ENCODE measurements at places on chromosomes 5 and 9.

GRCh38 chr5:1796371-1797102, 3.1 kb downstream of the MRPL36 start:
- no peak for DNase-seq

- peak; percentile 90 for DNase-seq
Observed at GRCh38 chr5:107217721-107218130, 453.0 kb downstream of the EFNA5 start.

DNA sequence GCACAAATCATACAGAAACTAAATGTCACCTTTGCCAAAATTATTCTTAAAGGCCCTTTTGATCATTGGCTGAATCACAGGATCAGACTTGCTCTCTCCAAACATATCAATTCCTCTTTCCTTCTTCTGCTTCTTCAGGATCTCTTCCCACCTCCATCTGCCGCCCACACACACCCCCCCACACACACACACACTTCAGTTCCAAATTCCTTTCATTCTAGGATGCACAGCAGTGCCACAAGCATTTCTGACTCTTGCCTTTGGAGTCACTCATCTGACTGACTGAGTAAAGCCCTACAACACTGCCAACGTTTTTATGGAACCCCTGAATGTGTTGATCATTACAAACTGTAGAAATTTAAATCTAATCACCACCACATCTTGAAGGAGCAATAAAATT, 22.9 kb downstream of the DNAH5 start:
- peak; percentile 20 for DNase-seq

GRCh38 chr5:127439644-127440043, 77.8 kb upstream of the PRRC1 start:
- no peak for DNase-seq

- no peak for DNase-seq
Observed at GRCh38 chr9:129904734-129905133, 69.5 kb downstream of the USP20 start.

DNA sequence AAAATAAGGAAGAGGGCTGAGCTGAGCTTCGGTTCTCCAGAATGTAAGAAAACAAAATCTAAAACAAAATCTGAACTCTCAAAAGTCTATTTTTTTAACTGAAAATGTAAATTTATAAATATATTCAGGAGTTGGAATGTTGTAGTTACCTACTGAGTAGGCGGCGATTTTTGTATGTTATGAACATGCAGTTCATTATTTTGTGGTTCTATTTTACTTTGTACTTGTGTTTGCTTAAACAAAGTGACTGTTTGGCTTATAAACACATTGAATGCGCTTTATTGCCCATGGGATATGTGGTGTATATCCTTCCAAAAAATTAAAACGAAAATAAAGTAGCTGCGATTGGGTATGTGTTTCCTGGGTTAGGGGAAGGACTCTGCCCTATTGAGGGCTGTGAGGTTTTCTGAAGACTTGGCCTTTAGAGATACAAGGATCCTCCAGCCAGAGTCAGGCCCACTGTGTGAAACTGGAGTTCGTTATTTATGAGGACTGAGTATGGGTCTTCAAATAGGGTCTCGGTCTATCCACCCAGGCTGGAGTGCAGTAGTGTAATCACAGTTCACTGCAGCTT, 3.8 kb downstream of the EGR1 start:
- DNase-seq = no peak

DNA sequence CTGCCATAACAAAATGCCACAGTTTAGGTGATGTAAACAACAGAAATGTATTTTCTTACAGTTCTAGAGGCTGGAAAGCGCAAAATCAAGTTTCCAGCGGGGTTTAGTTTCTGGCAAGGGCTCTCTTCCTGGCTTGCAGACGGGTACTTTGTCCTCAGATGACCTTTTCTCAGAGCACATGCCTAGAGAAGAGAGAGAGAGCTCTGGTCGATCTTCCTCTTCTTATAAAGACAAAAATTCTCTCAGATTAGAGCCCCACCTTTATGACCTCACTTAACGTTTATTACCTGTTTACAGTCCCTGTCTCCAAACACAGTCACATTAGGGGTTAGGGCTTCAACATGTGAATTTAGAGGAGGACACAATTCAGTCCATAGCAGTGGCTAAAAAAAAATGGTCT, 119.7 kb downstream of the CETN3 start:
- no peak for DNase-seq

GRCh38 chr5:1468247-1468612, 23.0 kb upstream of the SLC6A3 start:
- DNase-seq = no peak

- DNase-seq = peak; percentile 22
Observed at GRCh38 chr9:17401858-17402257, 177.0 kb upstream of the SH3GL2 start.

DNA sequence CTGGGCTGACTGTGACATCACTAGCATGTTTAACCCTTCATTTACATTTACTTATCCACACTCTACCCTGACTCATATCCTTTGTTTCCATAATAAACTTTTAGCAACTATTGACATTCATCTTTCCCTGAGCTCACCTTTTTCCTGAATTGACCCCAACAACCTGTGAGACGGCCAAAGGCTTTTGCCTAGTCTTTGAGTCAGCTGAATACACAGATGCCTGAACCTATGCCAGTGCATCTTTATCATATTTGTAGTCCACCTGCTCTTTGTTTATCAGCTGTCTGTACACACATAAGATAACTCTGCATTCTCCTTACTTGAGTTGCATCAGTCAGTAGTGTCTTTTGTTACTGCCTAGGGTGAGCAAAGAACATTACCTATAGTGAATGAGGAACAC, 128.5 kb upstream of the HMHB1 start:
- DNase-seq = no peak

- no peak for DNase-seq
Observed at GRCh38 chr9:80945436-80945835, 743.9 kb downstream of the TLE1 start.

DNA sequence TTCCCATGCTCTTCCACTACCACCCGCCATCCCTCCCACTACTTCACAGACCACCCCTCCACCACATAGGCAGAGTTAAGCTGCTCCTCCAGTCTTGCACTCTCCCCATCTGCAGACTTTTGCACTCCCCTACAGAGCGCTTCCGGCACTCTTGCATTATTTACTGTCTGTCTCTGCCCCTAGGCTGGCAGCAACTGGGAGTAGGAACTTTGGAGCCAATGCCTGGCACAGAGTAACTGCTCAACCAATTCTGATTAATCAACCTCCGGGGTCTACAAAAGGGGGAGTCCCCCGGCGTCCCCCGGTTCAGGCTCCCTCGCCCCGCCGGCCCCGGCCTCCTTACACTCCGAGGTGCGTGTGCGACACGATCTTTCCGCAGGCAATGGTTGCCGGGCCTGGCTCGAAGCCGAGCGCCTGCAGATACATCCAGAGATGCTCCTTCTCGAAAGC, 498 bp downstream of the HAUS6 start:
- DNase-seq = peak; percentile 34

DNA sequence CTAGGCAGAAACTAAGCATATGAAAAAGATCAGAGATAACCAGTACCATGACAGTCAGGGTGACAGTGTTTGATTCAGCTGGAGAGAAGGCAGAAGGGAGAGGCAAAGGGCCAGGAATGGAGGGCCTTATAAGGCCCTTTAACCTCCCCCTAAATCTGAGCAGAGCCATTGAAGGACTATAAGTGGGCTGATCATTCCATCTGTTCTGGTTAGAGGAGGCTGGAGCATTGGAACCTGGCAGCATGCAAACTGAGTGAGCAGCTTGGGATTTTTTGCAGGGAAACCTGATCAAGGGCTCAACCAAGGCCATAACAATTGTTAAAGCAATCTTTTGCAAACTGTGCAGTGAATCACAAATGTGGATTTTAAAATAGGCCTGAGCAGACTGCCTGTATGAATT, 174.5 kb upstream of the DAP start:
- DNase-seq = no peak

DNA sequence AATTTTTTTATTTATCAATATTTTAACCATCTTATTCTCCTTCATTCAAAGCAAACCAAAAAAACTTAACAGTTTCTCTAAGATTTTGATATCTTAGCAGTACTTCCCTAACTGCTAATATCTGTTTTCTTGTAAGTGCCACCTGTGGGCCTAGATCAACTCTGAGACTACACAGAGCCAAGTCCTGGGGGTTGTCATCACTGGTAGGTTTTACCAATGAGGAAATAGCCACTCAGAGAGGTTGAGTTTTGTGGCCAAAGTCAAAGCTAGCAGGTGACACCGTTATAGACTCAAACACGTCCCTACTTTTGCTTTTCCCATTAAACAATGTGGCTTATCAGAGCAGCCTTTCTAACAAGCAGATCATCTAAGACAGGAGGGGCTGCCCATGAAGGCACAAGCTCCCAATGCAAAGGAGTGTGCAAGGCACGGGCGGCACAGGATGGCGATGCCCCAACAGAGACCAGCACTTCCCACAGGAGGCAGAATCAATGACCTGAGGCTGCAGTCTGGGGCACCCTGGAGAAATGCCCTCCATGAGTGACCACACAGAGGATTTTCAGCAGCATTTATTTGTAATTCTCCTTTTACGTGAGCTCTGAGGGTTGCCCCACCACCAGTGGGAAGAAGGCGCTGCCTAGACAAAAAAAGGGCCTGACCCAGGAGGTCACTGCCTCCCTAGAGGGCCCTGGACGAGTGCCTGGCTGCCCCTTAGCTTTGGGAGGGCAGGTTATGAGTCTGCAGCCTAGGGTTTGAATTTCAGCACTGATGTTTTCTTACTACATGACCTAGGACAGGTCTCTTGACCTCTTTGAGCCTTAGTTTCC, 7.4 kb downstream of the TBC1D2 start:
- no peak for DNase-seq

GRCh38 chr5:180548563-180548962, 42.7 kb downstream of the SCGB3A1 start:
- DNase-seq = no peak

- peak; percentile 51 for DNase-seq
Observed at GRCh38 chr9:128972956-128973355, 25.5 kb downstream of the NUP188 start.

DNA sequence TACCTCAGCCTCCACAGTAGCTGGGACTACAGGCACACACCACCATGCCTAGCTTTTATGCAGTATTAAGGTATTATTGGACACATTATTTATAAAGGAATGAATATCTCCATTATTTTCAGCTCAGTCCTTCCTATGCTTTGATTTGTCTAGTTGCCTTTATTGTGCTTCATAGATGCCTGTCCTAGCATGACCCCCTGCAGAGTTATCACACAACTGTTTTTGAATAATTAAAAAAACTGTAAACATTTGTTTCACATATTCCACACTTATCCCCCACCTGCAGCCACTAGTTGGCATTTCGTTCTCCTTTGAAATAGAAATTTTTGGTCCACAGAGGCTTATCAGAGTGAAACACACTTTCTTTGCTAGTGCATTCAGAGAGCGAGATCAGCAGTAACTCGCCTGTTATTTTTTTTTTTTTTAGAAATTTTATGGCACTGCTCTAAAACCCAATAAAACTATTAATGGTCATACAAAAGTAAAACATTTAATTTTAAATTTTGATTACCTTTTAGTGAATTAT, 151.8 kb upstream of the RASA1 start:
- DNase-seq = no peak

- no peak for DNase-seq
Observed at GRCh38 chr9:137234055-137234697, 3.5 kb downstream of the SLC34A3 start.

- DNase-seq = peak; percentile 4
Observed at GRCh38 chr5:25544652-25545249, 900.0 kb upstream of the CDH10 start.

DNA sequence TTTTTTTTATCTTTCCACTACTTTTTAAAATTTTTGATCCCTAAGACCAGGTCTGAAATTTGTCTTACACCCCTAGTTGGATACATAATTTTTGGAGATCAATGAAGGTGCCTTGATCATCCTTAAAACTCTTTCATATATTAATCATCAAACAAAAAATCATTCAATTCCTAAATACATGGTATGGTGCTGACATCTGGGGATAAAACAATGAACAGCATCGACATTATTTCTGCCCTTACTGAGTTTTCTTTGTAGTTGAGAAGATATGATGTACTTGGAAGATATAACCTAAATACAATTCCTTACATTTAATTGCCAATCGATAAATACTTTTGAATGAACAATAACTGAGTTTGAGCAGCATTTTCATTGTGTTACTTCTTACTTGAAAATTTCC, 18.3 kb downstream of the SPINK9 start:
- no peak for DNase-seq

DNA sequence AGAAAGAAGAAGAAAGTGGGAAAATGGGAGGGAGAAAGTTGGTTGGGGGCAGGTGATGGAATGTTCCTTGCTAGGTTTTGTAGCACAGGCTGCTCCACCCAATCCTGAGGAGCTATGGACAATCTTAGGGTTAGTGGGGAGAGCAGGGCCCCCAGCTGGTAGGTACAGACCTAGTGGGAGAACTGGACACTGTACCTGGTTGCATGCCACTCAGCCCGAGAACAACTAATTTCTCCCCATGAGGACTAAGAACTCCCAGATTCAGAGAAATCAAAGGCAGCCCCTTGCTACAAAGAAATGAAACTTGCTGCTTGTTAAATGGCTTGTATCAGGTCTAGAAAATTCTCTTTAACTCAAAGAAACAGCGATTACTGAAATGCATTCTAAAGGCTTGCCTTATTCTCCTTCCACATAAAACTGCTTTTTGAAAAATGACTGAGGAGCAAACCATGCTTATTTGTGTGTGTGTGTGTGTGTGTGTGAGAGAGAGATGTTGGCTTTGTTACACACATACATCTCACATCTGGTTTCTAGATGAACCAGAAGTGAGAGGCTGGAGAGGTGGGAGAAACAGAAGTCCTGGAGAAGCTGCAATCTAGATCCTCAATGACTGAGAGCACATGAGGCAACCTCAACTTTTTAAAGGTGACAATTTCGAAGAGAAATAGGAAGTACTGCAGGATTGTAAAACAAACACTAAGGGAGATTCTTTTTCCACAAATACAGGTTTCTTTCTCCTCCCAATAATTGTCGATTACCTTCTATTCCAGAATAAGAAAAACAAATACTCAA, 28.9 kb downstream of the FYB1 start:
- no peak for DNase-seq

- DNase-seq = no peak
Observed at GRCh38 chr9:27398982-27399653, 102.2 kb upstream of the EQTN start.

GRCh38 chr5:157182143-157182757, 1.6 kb downstream of the ITK start:
- no peak for DNase-seq

DNA sequence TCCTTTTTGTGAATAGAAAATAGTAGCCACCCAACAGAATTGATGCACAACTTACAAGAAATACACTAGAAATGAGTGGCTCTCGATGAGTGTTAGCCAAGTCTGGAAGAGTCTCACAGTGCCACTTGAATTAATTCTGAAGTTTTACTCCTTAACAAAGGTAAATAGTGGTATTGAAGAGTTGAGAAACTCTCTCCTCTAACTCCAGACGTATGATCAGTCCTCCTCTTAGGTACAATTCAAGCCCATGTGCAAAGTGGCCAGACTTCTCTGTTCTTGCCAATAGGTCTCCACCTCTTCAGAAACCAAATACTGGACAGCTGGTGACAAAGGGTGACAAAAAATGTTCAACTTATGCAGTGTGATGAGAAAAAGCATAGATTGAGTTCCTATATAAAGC, 38.5 kb upstream of the ADAMTS16 start:
- no peak for DNase-seq

Data from mammary epithelial cell (primary cell).